Vagina (tissue), 2 donors: ENCODE measurements at places on chromosomes 5 and 9. TPM values are rescaled to one million over a fixed set of nuclear protein-coding genes. Genes with fewer than 3 reads are reported as not detected.

GRCh38 chr5:35195472-35195852, 34.8 kb downstream of the PRLR start:
- H3K27ac ChIP-seq = no peak overlapping the region
- peaks cover 28% of the 10 kb centered on the region for H3K4me1 ChIP-seq
- no peak for DNase-seq

The CHSY3 gene
- total RNA-seq = 3.9 TPM

The RICTOR gene
- total RNA-seq = 39.3 TPM

The ADAMTS16 gene
- total RNA-seq = 0.49 TPM

DNA sequence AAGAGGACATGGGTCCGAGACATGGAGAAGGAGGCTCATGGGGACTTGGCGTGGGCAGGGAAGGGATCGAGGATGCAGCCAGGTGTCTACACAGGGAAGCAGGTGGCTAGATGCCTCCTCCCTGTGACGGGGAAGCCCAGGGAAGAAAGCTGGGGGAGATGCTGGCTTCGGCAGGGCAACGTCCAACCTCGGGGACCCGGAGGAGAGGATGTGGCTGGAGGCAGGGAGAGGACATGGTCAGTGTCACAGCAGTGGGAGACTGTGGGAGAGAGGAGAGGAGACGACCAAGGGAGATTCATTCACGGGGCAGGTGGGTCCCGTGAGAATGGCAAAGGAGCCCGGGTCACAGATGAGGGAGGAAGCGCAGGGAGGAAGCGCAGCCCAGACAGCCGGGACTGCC, 73.2 kb upstream of the PHYKPL start:
- H3K4me1 ChIP-seq = peaks cover 31% of the 10 kb centered on the region
- H3K27ac ChIP-seq = no peak overlapping the region
- H3K36me3 ChIP-seq = no peaks in the 10 kb centered on the region
- no peak overlapping the region for H3K4me3 ChIP-seq
- H3K27me3 ChIP-seq = no peaks in the 10 kb centered on the region

The FCN2 gene
- not detected for total RNA-seq

GRCh38 chr5:97544678-97545077, 361.6 kb upstream of the RIOK2 start:
- no peaks in the 10 kb centered on the region for H3K27me3 ChIP-seq
- H3K4me3 ChIP-seq = no peak overlapping the region
- H3K4me1 ChIP-seq = no peaks in the 10 kb centered on the region
- no peak overlapping the region for H3K27ac ChIP-seq

- H3K36me3 ChIP-seq = no peaks in the 10 kb centered on the region
- no peak overlapping the region for H3K4me3 ChIP-seq
- no peaks in the 10 kb centered on the region for H3K27me3 ChIP-seq
- DNase-seq = no peak
- H3K27ac ChIP-seq = no peak overlapping the region
Measured at GRCh38 chr9:1300941-1301340, 250.8 kb downstream of the DMRT2 start.

The SLCO6A1 gene
- total RNA-seq = not detected

The MZB1 gene
- total RNA-seq = not detected

DNA sequence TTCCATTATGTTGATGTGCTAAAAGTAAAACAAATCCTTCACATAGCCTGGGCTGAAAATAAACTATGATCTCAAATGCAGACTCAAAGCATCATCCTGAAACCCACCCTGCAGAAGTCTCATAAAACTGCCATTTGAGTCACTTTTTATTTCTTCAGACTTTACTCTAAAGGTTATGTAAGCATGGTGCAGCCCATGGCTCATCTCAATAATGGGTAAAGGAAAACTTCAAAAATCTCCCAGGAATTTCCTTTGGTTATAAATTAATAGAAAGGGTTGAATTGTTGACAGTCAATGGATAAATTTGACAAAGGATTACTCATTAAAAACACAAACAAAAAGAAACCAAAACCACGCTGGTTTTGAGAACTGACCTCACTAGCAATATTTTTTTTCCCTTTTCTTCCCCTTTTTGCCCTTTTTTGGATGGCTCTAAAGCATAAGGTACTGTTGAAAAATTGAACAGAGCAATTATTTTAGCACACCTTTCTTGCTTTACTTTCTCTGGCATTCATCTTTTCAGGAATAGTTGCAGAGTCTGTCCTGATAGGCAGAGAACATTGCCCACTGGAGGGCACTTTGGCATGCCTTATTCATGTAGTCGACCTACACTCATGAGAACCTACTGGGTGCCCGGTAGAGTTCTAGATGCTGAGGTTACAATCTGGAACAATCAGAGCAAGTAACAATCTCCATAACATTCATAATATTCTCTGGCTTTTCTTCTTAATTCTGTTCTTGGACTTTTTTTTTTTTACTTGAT, 191.4 kb downstream of the TMEM167A start:
- no peak overlapping the region for H3K27ac ChIP-seq
- H3K4me3 ChIP-seq = no peak overlapping the region
- H3K27me3 ChIP-seq = no peaks in the 10 kb centered on the region
- no peak for DNase-seq
- H3K4me1 ChIP-seq = no peaks in the 10 kb centered on the region
- no peaks in the 10 kb centered on the region for H3K36me3 ChIP-seq

The FOXD4L4 gene
- total RNA-seq = not detected

DNA sequence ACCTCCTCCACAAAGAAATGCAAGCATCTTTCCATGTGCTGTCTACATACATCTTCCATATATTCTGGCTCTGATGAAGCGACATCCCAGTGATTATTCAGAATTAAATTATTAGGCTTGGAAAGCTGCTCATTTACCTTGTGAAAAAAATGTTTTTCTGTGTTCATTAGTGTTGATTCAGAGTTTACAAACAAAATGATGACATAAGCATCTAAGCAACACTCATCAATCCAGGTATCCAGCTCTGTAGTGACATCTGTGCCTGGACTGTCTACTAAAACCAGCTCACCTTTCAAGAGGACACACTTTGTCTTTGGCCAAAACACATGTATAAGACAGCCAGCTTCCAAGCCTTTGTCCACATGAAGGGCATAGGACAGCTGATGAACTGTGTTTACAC, 51.1 kb upstream of the SPATA31C2 start:
- no peaks in the 10 kb centered on the region for H3K27me3 ChIP-seq
- H3K4me3 ChIP-seq = no peak overlapping the region
- H3K4me1 ChIP-seq = no peaks in the 10 kb centered on the region
- DNase-seq = no peak
- H3K27ac ChIP-seq = no peak overlapping the region

- no peak overlapping the region for H3K4me3 ChIP-seq
- peaks cover 74% of the 10 kb centered on the region for H3K36me3 ChIP-seq
- no peaks in the 10 kb centered on the region for H3K4me1 ChIP-seq
Measured at GRCh38 chr9:120402741-120403542, 177.0 kb downstream of the CDK5RAP2 start.

The PCDH1 gene
- 38.8 TPM for total RNA-seq

- H3K4me3 ChIP-seq = no peak overlapping the region
- no peaks in the 10 kb centered on the region for H3K27me3 ChIP-seq
- no peak for DNase-seq
- H3K27ac ChIP-seq = peak overlapping the region; percentile 91
- H3K36me3 ChIP-seq = peaks cover 4% of the 10 kb centered on the region
- peaks cover 47% of the 10 kb centered on the region for H3K4me1 ChIP-seq
Measured at GRCh38 chr9:128104171-128104618, 23.3 kb downstream of the PTGES2 start.

DNA sequence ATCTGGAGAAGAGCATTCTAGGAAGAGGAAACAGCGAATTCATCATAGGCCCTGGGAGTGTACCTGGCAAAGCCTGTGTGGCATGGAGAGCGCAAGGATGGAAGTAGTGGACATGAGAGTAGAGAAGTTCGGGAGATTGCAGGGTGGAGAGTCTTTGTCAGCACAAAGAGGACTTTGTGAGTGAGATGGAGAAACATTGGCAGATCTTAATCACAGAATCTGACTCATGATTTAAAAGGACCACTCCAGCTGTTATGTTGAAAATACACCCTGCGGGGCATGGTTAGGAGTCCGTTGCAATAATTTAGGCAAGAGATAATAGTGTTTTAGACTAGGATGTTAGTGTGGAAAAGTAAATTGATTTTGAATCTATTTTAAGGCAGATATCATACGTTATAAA, 116.9 kb downstream of the HACD4 start:
- no peak overlapping the region for H3K27ac ChIP-seq
- H3K36me3 ChIP-seq = no peaks in the 10 kb centered on the region
- no peak for DNase-seq
- H3K4me3 ChIP-seq = no peak overlapping the region

The TIMD4 gene
- not detected for total RNA-seq

GRCh38 chr5:179326122-179326927, 18.9 kb downstream of the ADAMTS2 start:
- no peaks in the 10 kb centered on the region for H3K27me3 ChIP-seq
- H3K27ac ChIP-seq = peak overlapping the region; percentile 87
- no peak for DNase-seq
- H3K36me3 ChIP-seq = no peaks in the 10 kb centered on the region
- H3K4me3 ChIP-seq = peak overlapping the region; percentile 19

The FANCG gene
- total RNA-seq = 17.2 TPM

The MSX2 gene
- 1.2 TPM for total RNA-seq

The KCNT1 gene
- not detected for total RNA-seq

- H3K4me3 ChIP-seq = no peak overlapping the region
- H3K27me3 ChIP-seq = no peaks in the 10 kb centered on the region
- H3K27ac ChIP-seq = peak overlapping the region; percentile 4
- H3K4me1 ChIP-seq = peaks cover 13% of the 10 kb centered on the region
Measured at GRCh38 chr9:127724012-127724411, 8.1 kb downstream of the TTC16 start.
